Purkinje cell (primary cell): ENCODE measurements at places on chromosomes 11 and 22. TPM values are rescaled to one million over a fixed set of nuclear protein-coding genes. Genes with fewer than 3 reads are reported as not detected.

The DNAJB7 gene
- polyA plus RNA-seq = not detected in 2 replicates

The KCNQ1 gene
- not detected in 2 replicates for polyA plus RNA-seq

The OR5AK2 gene
- polyA plus RNA-seq = not detected in 2 replicates

The FXYD2 gene
- not detected in 2 replicates for polyA plus RNA-seq

The SYTL2 gene
- 6.2 and 16.7 TPM in 2 replicates for polyA plus RNA-seq

The OR8G1 gene
- polyA plus RNA-seq = not detected in 2 replicates

The TRIM34 gene
- polyA plus RNA-seq = not detected in 2 replicates

The LDLRAD3 gene
- 1.2 and 2.7 TPM in 2 replicates for polyA plus RNA-seq

The HSPB2 gene
- polyA plus RNA-seq = 22.1 TPM in 2 replicates

The PRMT3 gene
- polyA plus RNA-seq = 20.6 and 24.0 TPM in 2 replicates

The JHY gene
- polyA plus RNA-seq = 3.8 and 7.1 TPM in 2 replicates

The OR5M3 gene
- polyA plus RNA-seq = not detected in 2 replicates

The ANO5 gene
- polyA plus RNA-seq = 4.5 and 8.8 TPM in 2 replicates

The APBB1 gene
- polyA plus RNA-seq = 52.5 and 67.7 TPM in 2 replicates
